ENCODE measurements at places on chromosomes 3 and 15. TPM values are rescaled to one million over a fixed set of nuclear protein-coding genes. Genes with fewer than 3 reads are reported as not detected.

DNA sequence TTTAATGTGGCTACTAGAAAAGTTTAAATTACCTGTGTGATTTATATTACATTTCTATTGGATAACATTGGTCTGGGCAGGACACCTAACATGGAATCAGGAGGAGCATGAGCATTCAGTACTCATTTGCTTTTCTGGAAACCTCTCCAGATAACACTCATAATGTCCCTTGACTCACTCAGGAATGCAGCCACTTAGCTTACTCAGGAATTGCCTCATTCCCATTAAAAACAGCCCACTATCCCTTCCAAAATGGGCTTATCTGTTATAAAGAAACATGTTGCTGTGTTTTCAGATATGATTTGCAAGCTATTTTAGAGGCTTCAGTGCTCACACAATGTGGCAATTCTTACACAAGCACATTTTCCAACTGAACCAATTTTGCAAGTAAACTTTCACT, 17.1 kb downstream of the GBE1 start:
- peak; percentile 92 for DNase-seq

Gene PLXND1
- 1.0 TPM for total RNA-seq

DNA sequence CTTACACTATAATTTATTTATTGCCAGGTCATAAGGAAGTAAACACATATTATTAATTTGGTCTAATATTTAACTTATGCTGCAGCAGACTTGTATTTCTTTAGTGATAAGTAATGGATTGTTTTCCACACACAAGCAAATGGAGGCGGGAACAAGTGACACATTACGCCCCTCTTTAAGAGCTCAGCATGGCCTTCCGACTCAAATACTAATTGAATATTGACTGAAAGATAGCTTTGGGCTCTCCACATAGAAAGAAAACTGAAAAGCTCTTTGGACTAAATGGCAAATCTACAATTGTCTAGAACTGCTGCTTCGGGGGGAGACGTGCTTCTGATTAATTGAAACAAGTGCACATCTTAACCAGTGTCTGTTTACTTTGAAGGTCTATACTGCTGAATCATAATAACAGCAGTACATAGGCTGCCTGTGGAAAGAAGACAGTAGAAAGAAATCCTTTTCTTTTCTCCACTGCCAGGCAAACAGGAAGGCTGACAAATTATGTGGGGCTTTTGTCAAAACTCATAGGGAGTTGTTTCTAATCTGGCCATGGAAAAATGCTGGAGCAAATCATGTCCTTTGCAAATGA, 15.9 kb downstream of the CADPS start:
- DNase-seq, result no peak

Gene CFAP100
- total RNA-seq, result not detected

Gene SLC49A4
- total RNA-seq, result 26.4 TPM

Gene TMEM212
- total RNA-seq, result not detected

DNA sequence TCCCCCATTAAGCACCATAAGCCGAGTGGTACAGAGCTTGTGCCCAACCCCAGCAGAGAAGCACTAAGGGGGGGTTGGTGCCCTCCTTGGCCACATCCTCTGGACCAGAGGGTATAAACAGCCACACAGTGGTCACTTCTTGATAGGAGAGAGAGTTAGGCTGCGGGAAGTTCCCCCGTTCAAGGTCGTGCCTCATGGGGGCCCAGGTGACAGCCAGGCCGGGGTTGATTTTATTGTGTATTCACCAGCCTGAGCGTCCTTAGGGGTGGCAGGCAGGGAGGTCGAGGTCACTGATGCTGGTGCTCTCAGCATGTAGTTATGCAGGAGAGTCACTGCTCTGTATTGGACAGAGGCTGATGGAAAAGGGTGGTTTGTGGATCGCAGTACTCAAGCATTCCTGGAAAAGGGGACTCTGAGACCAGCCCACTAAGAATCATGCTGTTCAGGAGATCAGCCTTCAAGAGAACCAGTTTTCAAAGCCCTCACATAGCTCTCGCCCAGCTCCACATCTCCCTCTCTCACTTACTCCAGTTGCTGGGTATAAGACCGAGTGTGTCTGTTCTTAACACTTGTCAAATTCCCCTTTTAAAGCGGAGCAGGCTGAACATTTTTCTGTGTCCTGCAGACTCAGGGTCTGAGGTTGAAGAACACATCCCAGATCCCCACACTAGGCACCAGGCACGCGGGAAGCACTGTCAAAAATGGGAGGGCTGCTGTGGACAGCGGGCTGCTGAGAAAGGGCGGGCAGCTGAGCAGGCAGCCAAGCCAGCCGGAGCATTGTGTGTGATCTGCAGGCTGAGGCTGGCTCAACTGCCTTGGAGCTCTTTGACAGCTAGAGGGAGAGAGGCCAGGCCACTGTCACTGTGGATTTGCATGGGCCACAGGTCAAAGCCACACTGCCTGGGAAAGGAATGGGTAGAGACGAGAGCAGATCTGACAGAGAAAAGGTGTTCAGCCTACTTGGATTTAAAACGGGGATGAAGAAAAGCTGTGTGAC, 279.3 kb upstream of the LRRFIP2 start:
- no peak for DNase-seq

Measured in bronchial epithelial cell (primary cell).